Endothelial cell (in vitro differentiated cells): ENCODE measurements at places on chromosomes 1 and 21.

- peaks cover 31% of the 10 kb centered on the region for H3K4me1 ChIP-seq
- H3K4me3 ChIP-seq: no peak overlapping the region
- no peak for DNase-seq
- H3K27me3 ChIP-seq: peaks cover 5% of the 10 kb centered on the region
These were observed 150.1 kb downstream of the PLPP3 start for GRCh38 chr1:56429288-56429687.

GRCh38 chr1:244012202-244012601, 38.9 kb upstream of the ZBTB18 start:
- H3K27me3 ChIP-seq: peaks cover 4% of the 10 kb centered on the region
- no peak overlapping the region for H3K4me3 ChIP-seq
- peaks cover 2% of the 10 kb centered on the region for H3K4me1 ChIP-seq
- no peak overlapping the region for H3K27ac ChIP-seq
- no peaks in the 10 kb centered on the region for H3K36me3 ChIP-seq

GRCh38 chr1:6967431-6968111, 182.3 kb downstream of the CAMTA1 start:
- no peaks in the 10 kb centered on the region for H3K36me3 ChIP-seq
- no peak overlapping the region for H3K27ac ChIP-seq
- no peak for DNase-seq
- H3K4me3 ChIP-seq: no peak overlapping the region
- peaks cover 15% of the 10 kb centered on the region for H3K27me3 ChIP-seq
- peaks cover 10% of the 10 kb centered on the region for H3K4me1 ChIP-seq

GRCh38 chr1:189513091-189513490, 964.6 kb downstream of the BRINP3 start:
- H3K27ac ChIP-seq: no peak overlapping the region
- H3K4me1 ChIP-seq: no peaks in the 10 kb centered on the region
- no peaks in the 10 kb centered on the region for H3K27me3 ChIP-seq
- no peak for DNase-seq

GRCh38 chr1:173507205-173507846, 30.2 kb downstream of the PRDX6 start:
- H3K27me3 ChIP-seq: peaks cover 5% of the 10 kb centered on the region
- no peak overlapping the region for H3K27ac ChIP-seq
- H3K4me1 ChIP-seq: peaks cover 2% of the 10 kb centered on the region
- no peaks in the 10 kb centered on the region for H3K36me3 ChIP-seq
- DNase-seq: no peak
- H3K4me3 ChIP-seq: no peak overlapping the region

- H3K27ac ChIP-seq: no peak overlapping the region
- no peak overlapping the region for H3K4me3 ChIP-seq
- H3K36me3 ChIP-seq: peaks cover 5% of the 10 kb centered on the region
- H3K27me3 ChIP-seq: peaks cover 2% of the 10 kb centered on the region
These were observed 30.8 kb downstream of the AK2 start for GRCh38 chr1:33005838-33006421.

DNA sequence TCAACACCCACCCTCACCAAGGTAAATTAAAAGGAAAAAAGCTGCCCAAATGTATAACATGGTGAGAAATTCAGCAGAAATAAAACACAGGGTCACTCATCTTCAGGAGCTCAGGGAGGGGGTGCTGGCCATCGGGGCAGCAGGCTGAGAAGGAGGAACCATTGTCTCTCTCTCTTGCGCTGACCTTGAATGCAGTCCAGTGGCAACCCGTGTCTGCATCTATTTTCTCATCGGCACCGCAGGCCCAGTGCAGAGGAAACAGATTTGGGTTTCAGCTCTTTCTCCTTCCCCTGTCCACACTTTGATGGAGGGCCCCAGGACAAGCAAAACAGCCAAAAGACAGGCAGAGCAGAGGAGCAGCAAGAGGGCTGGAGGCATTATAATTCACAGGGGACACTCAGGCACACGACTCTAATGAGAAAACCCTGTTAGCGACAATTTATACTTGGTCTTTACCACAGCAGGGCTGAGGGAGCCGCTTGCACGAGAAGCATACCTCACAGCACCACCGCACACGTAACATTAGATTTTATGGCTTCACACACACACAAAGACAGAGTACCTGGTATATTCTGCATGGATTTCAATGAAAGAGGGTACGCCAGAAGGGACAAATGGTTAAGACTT, 18.6 kb downstream of the MKNK1 start:
- peaks cover 54% of the 10 kb centered on the region for H3K36me3 ChIP-seq
- DNase-seq: no peak

DNA sequence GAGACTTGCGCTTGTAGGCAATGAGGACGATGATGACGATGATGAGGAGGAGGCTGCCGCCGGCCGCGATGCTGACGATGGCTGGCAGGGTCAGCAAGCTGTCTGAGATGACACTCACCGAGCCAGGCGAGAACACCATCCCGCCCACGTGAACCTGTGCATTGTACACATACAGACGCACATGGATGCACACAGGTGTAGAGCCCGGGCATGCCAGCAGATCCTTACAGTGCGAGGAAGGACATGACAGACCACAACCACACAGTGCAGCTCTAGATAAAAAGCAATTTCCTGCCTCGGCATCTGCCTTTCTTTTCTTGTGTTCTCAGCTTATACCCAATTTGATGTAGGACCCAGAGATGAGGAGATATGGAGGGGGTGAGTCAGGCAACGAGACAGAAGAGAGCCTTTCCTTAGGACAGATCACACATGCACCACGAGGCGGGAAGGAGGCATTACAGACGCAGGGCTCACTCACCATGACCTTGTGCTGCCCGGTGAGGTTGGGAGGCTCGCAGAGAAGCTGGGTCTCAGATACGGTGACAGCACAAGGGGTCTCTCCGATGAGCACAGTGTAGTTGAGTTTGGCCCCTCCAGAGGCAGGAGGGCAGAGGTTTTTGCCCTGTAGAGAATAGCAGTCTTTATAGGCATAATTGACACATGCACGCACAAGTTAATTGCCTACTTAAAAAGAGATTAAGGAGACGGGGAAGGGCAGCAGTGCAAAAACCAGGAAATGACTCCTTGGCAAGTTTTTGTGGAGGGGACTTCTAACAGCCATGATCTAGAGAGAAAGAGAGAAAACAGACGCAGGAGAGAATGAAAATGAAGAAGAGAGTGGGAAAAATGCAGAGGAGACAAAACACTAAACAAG, 133.9 kb upstream of the CD34 start:
- peak overlapping the region; percentile 50 for H3K4me3 ChIP-seq
- peaks cover 7% of the 10 kb centered on the region for H3K27me3 ChIP-seq
- no peak for DNase-seq
- peaks cover 6% of the 10 kb centered on the region for H3K4me1 ChIP-seq
- H3K36me3 ChIP-seq: peaks cover 49% of the 10 kb centered on the region
- no peak overlapping the region for H3K27ac ChIP-seq

DNA sequence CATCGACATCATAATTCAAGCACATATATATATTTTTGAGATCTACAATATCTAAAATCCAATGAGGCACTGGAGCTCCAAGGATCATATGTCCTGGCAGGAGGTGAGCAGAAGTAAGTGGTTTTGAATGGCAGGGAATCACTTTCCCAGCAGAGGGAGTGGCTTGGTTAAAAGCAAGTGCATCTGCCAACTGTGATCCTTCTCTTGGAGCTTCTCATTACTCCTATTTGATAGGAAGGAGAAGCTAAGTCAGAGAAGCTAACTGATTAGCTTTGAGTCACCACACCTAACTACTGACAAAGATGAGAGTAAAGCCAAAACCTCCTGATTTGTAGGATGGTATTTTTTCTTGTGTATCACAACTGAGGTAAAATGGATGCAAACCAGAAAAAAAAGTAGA, 55.0 kb downstream of the ALG14 start:
- H3K27me3 ChIP-seq: no peaks in the 10 kb centered on the region
- no peaks in the 10 kb centered on the region for H3K36me3 ChIP-seq
- DNase-seq: no peak
- H3K4me1 ChIP-seq: peaks cover 47% of the 10 kb centered on the region
- no peak overlapping the region for H3K4me3 ChIP-seq
